ENCODE measurements at places on chromosomes 4 and X.

GRCh38 chrX:153793291-153793690, 884 bp downstream of the IDH3G start:
- no peak for DNase-seq

GRCh38 chr4:153651587-153651986, 32.5 kb upstream of the TLR2 start:
- no peak for DNase-seq

DNA sequence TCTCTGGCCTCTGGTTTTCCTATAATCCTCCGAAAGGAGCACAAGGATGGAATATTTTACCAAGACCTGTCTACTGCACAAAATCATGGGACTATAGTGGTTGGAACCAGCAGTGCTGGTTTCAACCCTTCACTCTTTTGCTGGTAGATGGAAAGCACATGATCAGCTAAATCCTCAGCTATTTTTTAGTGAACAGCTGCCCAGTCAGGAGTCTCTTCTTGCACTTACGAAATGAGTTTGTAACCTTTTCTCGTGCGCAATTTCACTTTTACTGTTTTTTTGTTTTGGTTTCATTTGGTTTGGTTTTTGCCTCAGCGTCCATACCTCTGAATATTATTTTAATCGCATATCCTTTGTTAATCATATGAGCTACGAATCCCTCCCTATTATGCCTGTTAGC, 418.5 kb upstream of the CPEB2 start:
- no peak for DNase-seq

DNA sequence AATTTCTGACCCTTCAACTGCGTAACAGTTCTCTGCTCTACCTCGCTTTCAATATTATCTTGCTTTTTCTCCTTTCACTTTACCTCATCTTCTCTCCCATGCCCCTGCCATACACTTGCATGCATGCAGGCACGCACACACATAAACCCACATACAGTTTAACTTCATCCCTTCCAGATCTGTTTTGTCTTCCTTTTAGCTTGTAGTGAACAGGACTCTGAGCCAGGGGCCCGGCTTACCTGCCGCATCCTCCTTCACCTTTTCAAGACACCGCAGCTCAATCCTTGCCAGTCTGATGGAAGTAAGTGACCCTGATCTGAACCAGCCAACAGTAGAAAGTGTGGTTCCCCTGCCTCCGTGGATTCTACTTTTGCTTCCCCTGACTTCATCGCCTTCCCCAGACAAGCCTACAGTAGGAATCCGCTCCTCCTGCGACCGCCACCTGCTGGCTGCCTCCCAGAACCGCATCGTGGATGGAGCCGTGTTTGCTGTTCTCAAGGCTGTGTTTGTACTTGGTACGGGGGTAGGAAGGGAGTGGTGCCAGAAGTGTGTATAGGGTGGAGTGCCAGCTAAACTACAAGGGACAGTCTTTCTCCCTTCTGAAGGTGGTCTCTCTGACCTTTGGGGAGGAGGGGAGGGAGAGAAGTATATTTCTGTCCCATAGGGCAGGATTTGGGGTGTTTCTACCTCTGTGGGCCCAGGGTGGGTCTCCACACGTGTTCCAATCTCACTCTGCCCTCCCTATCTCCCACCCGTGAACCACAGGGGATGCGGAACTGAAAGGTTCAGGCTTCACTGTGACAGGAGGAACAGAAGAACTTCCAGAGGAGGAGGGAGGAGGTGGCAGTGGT, 10.7 kb downstream of the MED12 start:
- DNase-seq = peak; percentile 41

- DNase-seq = no peak
These were observed 126.3 kb downstream of the REPS2 start for GRCh38 chrX:17072721-17073230.

DNA sequence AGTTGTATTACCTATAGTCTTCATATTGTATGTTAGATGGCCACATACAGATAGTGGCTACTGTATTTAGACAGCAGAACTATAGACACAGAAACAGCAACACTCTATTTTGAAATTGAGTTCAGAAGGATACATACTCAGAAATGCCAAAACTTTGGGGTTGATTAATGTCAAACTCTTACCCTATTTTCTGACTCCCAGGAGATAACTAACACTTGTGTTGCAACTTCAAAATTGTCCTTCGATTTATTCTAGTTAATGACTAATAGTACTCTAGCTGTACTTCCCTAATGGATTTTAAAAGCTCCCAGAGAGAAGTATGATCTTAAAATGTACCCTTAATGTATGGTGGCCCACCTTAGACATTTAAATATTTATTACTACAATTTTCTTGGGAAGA, 229.9 kb upstream of the UGT8 start:
- no peak for DNase-seq

DNA sequence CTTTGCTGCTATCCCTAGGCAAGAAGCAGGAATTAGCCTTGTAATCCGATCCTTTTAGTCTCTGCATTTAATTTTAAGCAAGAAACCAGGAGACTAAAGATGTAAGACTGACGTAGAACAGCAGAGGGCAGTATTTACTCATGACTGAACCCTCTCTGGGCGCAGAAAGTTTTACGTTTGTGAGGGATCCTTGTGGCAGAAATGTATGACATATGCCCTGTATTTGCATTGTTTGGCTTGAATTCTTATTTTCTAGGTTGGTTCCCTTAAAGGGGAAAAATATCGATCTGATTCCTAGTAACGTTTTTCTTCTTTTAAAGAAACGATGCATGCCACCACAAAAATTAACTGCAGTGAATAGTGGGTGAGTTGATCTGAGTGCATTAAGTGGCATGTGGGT, 1.3 kb upstream of the FAT4 start:
- peak; percentile 17 for DNase-seq

DNA sequence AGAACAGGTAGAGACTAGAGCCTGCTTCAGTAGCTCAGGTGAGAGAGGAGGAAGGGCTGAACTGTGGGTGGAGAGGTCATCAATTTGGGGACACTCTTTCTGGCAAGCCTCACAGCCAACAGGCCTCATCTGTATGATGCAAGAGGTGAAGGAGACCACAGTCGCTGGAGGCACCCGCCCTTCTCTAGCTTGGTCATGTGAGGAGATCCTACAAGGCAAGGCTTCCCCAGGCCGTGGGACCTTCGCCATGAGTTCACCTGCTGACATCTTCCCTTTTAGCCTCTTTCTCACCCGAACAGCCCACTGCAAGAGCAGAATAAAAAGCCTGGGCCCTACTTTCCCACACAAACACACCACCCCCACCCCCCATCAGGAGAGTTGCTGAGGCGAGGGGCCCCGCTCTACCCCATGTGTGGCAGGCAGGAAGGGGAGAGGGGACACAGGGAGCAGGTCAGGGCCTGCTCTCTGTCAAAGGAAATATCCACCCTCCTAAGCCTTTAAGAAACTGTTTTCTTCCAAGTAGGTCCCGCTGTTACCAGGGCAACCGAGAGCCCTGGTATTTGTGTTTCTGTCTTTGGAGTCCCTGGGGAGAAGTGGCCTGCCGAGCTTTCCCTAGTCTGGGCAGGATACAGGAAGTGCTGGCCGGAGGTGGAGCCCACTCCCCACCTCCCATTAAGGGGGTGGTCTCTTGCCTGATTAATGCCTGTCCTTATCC, 8.1 kb downstream of the RTL5 start:
- DNase-seq = no peak

- no peak for DNase-seq
These were observed at the start of gene PDHA2 for GRCh38 chr4:95839891-95840290. Gene PDHA2, plus strand, starts transcription at chr4:95840093. Its CDS starts 58 bp downstream, at chr4:95840151.

DNA sequence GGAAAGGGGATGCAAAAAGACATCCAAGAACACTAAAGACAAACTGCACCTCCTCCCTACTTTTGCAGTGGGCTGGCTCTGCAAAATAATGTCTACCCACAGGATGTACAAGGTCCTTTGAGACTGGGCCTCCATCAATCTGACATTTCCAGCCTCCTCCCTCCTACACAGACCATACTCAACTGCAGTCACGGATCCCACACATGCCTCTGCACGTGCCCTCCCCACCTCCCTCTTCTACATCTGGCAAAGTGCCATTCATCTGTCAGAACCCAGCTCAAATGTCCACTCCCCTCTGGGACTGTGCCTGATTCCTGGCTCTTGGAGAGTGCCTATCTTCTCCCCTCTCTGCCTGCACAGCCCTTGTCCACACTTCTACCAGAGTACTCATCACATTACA, 50.3 kb downstream of the CHRDL1 start:
- DNase-seq = no peak

DNA sequence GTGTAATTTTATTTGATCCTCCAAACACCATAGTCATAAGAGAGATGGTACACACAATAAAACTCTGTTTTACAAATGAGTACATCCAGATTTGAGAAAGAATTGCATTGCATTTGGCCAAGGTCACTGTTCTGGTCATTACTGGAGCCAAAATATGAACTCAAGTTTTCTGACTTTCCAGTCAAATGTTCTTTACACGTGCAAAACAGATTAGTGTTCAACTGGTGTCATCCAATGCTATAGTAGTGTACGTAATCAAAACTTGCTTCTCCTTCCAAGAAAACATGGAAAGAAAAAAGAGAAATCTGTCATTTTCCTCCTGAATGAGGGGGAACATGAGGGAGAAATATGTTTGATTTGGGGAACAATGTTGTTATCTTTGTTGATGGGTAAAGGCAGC, 291.9 kb downstream of the NAF1 start:
- DNase-seq = no peak

- no peak for DNase-seq
These were observed 48.4 kb downstream of the AKAP4 start for GRCh38 chrX:50152456-50152855.

DNA sequence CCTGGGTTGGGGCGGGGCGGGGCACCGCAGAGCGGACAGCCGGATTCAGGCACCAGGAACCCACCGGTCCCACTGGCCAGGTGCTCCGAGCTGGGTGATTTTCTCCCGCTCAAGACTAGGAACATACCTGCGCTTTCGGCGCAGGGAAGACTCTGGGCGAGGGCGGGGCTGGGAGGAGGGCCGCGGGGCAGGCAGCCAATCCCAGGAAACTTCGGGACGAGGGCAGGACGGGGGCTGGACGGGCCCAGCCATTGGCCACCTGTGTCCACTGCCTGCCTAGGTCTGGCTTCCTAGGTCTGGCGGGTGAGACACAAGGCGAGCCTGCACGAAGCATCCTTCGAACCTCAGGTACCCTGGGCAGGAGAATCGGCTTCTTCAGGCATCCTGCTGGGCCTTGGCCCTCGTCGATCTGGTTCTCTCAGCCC, 274 bp upstream of the ERVMER34-1 start:
- no peak for DNase-seq

DNA sequence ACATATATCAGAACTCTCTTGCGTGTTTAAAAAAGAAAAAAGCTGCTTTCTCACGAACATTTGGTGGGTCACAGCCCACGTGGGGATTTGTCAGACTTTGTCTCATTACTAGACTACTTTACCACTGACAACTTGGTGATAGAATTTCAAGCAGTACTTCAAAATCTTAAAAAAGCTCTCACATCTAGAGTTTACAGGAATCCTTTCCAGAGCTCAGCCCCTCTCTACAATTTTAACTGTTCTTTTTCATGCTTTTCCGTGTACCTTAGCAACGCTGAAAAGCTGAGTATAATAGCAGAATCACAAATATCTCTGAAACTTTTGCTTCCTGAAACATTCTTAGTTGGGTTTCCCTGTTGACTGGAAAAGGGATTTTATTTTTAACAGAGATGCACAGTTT, 50.2 kb downstream of the SMAD1 start:
- no peak for DNase-seq

DNA sequence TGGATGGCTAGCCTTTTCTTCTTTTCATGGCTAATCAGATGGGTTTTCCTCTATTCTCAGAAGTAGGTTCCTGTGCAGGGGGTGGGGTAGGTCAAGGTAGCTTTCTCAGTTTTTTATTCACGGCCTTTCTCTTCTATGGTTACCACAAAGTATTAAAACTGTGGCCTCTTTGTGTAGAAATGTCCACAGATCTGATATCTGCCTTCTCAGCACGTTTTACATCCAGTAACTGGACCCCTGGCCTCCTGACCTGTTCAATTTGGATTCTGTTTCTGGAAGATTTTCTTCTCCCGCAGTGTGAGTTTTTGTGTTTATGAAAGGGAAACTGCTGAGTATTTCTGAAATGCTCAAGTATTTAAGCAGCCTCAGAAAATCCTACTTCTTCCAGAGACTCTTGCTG, 688.5 kb downstream of the RAPGEF2 start:
- DNase-seq = no peak

GRCh38 chr4:15317246-15317645, 110.6 kb upstream of the C1QTNF7 start:
- no peak for DNase-seq

DNA sequence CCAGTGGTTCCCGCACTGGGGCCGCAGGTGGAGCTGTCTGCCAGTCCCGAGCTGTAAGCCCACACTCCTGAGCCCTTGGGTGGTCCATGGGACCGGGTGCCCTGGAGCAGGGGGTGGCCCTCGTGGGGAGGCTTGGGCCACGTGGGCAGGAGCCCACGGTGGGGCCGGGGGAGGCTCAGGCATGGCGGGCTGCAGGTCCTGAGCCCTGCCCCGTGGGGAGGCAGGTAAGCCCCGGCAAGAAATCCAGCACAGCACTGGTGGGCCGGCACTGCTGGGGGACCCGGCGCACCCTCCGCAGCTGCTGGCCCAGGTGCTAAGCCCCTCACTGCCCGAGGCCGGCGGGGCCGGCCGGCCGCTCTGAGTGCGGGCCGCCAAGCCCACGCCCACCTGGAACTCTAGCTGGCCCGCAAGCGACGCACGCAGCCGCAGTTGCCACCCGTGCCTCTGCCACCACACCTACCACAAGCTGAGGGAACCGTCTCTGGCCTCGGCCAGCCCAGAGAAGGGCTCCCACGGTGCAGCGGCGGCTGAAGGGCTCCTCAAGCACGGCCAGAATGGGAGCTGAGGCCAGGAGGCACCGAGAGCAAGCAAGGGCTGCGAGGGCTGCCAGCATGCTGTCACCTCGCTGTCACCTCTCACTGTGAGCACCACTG, 2.0 kb upstream of the METAP1 start:
- DNase-seq = no peak

DNA sequence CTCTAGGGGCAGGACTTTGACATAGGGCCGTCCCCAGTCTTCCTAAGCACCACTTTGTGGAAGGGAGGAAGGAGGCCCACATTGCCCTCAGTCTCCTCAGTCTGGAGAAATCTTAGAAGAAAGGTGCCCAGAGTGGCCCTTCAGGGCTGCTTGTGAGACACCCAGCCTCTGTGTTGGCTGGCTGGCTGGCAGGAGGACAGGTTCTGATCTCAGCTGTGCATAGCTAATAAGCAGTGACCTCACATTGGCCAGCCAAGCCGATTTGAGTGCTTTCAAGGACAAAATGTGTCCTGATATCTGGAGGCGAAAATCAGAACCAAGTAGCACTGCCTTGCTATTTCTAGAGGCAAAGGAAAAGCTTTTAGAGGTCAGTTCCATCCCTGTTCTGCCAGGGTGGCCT, 211.5 kb downstream of the BCOR start:
- DNase-seq = no peak

GRCh38 chr4:15891312-15891711, 47.2 kb downstream of the FGFBP1 start:
- DNase-seq = no peak

- DNase-seq = no peak
These were observed 2.2 kb downstream of the CCNB3 start for GRCh38 chrX:50206753-50207152.

GRCh38 chr4:64882311-64883086, 473.2 kb upstream of the TECRL start:
- no peak for DNase-seq

Data from D721Med (cell line).